Activated CD8-positive, alpha-beta memory T cell treated with anti-CD3 and anti-CD28 coated beads for 48 hours (primary cell): ENCODE measurements at places on chromosomes 5 and 9.
A peak's percentile ranks its signal among the peaks of the same experiment; 100 is the strongest.

GRCh38 chr5:23033864-23034263 lies 180.7 kb upstream of the CDH12 start:
- DNase-seq = no peak

- no peak for DNase-seq
Observed at GRCh38 chr5:168962306-168962705, 338.6 kb downstream of the SLIT3 start.

GRCh38 chr9:90141723-90142122 lies 500.9 kb downstream of the DIRAS2 start:
- no peak for DNase-seq

DNA sequence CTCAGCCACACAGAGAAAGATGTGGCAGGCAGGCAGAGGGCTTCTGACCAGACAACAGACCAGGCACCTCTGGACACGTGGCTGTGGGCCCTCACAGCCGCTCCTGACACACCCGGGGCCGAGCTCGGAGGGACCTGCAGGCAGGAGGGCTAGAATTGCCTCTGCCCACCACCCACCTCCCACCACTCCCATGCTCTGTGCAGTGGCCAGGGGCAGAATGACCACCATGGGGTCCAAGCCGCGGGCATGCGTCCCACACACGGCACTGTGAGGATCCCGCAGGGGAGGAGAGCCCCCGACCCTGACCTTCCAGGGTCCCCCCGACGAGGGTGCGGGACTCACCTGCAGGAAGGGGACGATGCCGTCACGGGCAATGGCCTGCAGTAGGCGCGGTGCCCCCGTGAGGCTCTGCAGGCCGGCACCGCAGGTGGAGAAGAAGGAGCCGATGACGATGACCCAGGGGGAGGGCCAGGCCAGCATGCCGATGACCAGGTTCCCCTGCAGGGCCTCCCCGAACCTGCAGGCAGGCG lies 34.3 kb downstream of the SLC12A7 start:
- DNase-seq = no peak

- DNase-seq = no peak
Observed at GRCh38 chr9:87703636-87704276, 22.2 kb upstream of the CTSL start.

- no peak for DNase-seq
Observed at GRCh38 chr9:70630971-70631370, 216.5 kb upstream of the KLF9 start.

GRCh38 chr9:70120834-70121510 lies 77.3 kb downstream of the MAMDC2 start:
- DNase-seq = no peak

DNA sequence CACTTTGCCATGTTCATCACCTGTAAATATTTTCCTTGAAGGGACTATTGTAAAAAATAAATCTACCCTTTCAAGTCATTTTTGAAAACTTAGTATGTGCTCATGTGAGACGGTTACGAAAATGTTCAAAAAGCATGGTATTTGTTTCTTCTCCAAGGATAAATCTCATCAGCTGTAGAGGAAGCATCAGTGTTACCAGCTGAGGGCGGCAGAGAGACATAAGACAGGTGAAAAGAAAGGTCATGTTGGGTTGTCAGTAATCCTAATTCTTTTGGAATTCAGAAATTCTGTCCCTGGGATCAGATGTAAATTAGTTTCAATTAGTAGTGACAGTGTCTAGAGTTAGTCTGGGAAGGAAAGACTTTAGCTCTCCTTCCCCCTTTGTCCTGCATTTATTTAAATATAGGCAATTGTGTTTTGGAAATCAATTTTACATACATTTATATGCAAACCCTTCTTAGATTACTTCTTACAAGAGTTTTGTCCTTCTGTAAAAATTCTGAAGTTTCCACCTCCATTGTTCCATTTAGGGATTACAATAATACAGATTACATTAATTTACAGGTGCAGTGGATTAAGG lies 791.9 kb upstream of the CDH6 start:
- no peak for DNase-seq

DNA sequence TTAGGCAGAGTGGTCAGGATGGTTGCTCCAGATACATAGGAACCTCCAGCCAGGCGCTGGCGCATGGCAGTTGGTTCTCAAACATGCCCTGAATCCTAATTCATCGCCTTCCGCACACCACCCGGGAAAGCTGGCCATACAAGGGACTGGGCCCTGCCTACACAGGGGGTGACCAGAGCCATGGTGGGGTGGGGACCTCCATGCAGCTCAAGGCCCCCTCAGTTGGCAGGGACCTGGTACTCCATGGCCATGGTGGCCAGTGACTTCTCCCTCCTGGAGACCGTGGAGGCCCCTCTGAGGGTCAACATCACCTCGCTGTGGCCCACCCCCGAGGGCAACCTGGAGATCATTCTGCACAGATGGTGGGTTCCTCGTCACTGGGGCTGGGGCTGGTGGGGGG lies 26.8 kb downstream of the PAEP start:
- no peak for DNase-seq

DNA sequence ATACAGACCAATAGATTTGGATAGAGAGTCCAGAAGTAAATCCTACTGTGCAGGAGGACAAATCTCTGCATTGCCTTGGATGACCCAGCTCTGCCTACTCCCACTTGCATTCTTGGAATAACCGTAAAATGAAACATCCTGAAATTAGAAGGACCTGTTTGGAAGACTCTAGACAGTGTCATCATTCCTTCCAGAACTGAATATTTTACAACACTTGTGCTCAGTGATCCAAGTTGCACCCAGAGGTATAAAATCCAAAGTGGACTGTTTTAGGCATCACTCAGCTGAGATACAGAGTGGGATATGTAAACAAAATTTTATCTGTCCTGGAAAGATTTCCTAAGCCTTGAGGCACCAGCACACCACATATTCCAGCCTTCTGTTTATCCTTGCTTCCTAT lies 43.7 kb downstream of the OR2Y1 start:
- no peak for DNase-seq

DNA sequence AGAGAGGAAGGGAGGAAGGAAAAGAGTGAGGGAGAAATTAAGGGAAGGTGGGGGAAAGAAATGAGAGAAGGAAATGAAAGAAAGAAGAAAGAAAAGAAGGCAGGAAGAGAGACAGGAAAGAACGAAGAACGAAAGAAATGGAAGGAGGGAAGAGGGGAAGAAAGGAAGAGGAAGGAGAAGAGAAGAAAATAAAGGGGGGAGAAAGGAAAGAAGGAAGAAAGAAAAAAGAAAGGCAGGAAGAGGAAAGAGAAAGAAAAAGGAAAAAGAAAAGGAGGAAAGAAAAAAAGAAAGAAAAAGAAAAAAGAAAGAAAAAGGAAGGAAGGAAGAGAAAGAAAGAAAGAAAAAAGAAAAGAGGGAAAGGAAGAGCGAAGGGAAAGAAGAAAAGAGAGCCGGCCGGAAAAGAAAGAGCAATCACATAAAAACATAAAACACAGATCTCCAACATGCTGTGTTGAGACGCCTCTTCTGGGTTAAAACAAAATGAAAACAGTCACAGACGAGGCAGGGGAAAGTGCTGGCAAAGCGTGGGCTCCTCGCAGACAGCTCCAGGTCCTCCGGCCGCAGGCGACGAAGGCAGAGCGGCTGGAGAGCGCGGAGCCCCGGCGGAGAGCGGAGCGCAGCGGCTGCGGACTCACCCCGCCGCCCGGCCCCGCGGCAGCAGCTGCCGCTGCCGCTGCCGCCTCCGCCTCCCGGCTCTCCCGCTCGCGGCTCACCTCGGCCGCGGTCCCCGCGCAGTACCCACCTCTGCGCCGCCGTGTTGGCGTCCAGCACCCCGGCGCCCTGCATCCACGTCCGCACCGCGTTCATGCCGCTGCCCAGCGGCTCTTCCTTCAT lies 896 bp downstream of the EBF1 start:
- DNase-seq = peak; percentile 23

DNA sequence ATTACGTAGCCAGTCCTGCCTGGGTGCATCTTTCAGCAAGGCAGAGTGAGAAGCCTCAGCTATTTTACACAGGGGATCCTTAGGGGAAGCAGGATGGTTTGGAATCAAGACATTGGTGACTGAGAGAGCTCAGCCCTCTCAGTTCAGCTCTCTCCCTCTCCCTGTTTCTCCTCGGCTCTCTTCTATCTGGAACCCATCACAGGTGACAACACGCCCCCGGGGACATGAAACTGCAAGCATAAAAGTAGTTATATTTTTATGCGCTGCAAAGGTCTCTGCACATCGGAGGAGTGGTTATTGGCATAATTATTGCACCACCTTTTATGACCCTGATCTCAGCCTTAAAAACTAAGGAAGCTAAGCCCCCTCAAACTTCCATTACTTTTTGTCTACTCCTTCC lies 14.2 kb downstream of the TMOD1 start:
- DNase-seq = no peak

GRCh38 chr5:88090506-88090905 lies 178.1 kb downstream of the TMEM161B start:
- DNase-seq = no peak
